M059J (cell line): ENCODE measurements at places on chromosomes 2 and 18.

GRCh38 chr2:222944552-222944951, 83.7 kb downstream of the ACSL3 start:
- peak; percentile 11 for DNase-seq

- DNase-seq, result peak; percentile 64
Measured at GRCh38 chr18:36153203-36153602, 23.5 kb downstream of the ELP2 start.

- DNase-seq, result no peak
Measured at GRCh38 chr2:209547726-209548125, 123.9 kb downstream of the MAP2 start.

- DNase-seq, result no peak
Measured at GRCh38 chr2:145302886-145303285, 783.0 kb upstream of the ZEB2 start.

DNA sequence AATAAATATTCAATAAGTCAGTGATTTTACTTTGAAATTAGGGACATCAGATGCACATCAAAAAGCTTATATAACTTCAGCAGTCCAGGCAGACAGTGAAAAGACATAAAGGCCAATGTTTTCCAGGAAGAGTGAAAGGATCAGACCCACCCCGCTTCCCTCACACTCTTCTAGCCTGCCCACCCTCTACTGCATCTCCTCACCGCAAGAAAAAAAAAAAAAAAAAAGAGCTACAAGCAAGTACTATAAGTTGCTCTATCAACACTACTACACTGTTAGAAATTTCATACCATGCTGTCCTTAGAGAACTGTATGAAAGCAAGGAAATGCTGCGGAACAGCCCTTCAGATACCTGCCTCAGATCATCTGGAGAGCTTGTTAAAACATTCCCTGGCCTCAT, 240.8 kb downstream of the ZEB2 start:
- DNase-seq, result no peak

- DNase-seq, result peak; percentile 85
Measured at GRCh38 chr2:216371721-216372702, at the start of gene MARCHF4. Gene MARCHF4 (minus strand): TSS chr2:216372483. CDS start chr2:216370260, 2,223 bp downstream.

DNA sequence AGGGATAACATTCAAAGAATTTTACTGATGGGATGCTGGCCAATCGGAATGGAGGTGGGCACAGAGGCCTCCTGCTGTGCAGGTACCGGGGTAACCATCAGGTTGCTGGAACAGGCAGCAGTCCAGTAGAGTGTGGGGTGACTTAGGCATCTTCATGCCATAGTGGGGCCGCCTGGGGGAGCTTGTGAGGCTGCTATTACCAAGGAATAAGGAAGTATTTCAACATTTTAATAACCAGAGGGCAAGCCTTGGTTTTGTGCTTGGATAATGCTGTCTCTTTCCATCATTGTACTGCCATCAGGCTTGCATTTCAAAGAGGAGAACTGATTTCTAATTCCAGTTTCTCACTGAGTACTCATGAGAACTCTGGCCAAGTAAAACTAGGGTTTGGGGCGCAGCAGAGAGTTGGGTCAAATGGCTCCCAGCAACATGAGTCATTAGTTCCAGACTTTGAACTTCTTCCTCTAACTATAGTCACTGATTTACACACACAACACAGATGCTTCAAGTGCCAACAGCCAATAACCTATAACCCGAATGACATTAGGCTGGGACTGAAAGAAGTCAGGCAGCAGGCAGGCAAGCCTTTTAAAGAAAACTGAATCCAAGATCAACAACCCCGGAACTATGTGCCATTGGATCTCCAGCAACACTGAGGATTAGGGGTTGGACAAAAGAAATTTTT, 56.1 kb upstream of the FHL2 start:
- peak; percentile 93 for DNase-seq

- no peak for DNase-seq
Measured at GRCh38 chr2:31469648-31470047, 55.1 kb upstream of the XDH start.

GRCh38 chr18:3454365-3455089, 4.6 kb downstream of the TGIF1 start:
- peak; percentile 66 for DNase-seq

DNA sequence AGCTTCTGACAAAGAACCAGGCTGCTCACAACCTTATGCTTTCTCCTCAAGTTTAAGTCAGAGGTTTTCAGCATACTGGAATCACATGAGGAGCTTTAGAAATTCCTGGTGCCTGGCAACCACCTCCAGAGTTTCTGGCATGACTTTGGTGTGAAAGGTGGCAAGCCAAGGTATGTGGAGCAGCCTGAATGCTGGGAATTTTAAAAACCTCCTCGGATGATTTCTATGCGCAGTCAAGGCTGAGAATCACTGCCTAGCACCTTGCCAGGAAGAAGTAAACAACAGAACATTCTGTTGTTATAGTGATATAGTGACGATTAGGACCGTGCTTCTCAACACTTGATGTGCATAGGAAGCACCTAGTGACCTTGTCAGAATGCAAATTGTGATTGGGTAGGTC, 11.7 kb downstream of the CCBE1 start:
- DNase-seq, result peak; percentile 53

GRCh38 chr2:37635504-37636380, 35.7 kb downstream of the CDC42EP3 start:
- DNase-seq, result peak; percentile 87

GRCh38 chr2:218811382-218811781, 20.2 kb downstream of the PRKAG3 start:
- no peak for DNase-seq

GRCh38 chr2:206521612-206522011, 78.3 kb downstream of the ADAM23 start:
- DNase-seq, result no peak

DNA sequence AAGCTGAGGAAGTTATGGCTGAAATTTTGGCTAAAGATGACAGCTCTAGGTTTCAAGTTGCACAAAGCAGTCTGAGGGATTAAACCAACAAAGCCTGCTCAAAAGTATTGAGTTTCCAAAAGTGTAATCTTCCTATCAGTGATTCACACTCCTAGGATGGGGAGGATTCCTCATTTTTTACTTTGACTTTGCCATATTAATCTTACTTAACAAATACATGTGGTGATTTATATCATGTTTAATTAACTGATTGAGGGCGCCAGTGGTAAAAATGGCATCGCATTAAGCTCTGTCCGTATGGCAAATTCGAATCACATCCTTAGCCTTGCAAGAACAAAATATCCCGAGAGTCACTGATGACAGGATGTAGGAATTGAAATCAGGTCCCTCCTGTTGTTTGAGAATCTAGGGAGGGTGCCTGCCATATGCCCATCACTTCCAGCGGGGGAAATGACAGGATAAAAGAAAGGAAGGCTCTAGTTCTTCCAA, 78.1 kb upstream of the ETAA1 start:
- DNase-seq, result peak; percentile 7

DNA sequence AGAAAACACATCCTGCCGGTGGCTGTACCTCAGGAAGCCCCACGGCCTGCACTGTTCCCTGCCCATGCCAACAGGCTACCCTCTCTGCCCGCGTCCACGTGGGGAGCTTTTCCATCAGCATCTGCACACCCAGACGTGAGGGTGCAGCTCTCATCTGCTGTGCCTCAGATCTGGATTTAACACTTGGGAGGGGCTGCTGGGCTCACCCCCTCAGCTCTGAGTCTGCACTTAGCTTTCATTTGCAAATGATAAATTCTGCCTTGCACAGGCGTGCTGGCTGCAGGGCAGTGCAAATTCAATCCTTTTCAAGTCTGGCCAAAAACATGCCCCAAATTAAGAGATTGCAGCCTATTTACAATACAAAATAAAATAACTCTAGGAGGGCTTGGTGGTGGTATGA, 245.7 kb downstream of the TWIST2 start:
- no peak for DNase-seq

DNA sequence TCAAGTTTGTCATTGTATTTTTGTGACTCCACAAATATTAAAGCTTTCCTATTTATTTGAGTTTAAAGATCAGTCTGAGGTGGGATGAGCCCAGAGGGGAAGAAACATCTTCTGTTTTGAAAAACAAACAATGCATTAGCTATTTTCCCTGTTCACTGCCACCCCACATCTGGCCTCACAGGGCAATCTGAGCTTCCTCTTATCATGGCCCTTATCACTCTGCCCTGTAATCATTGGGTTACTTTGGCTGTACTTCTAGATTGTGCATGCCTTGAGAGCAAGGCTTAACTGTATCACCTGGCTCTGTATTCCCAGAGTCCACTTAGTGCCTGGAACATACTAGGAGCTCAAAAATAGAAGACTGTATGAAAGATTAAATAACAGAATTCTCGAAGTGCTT, 241.6 kb upstream of the NT5C1B start:
- DNase-seq, result no peak

GRCh38 chr2:79855264-79856006, 342.6 kb downstream of the CTNNA2 start:
- DNase-seq, result no peak

GRCh38 chr2:188410504-188411235, 119.0 kb downstream of the GULP1 start:
- peak; percentile 90 for DNase-seq

DNA sequence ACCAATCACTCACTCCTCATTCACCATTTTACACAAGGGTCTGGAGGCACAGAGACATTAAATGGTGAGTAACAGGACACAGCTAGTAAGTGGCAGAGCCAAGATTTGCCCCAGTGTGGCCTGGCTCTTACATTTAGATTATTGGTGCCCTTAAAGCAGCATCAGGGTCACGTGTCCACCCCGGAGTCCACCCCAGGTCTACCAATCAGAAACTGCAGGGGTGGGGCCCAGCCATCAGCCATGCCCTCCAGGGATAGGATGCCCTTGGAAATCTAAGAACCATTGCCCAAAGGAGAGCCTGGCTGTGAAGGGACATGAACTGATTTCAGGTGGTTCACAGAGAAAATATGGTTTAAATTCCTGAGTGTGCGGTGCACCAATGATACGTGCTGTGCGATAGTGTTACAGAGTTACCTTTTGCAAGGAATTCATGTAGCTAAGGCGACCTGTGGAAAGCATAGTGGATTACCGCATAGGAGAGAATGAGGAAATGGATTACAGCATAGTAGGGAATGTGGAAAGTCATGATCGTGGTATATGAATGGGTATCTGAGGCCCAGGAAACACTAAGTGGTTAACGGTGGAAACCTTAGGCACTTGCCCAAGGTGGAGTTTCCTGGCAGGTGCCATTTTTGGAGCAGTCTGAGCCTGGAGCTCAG, 17.8 kb downstream of the IGFBP5 start:
- DNase-seq, result peak; percentile 9

- DNase-seq, result peak; percentile 46
Measured at GRCh38 chr2:235634435-235635158, 140.8 kb downstream of the AGAP1 start.

DNA sequence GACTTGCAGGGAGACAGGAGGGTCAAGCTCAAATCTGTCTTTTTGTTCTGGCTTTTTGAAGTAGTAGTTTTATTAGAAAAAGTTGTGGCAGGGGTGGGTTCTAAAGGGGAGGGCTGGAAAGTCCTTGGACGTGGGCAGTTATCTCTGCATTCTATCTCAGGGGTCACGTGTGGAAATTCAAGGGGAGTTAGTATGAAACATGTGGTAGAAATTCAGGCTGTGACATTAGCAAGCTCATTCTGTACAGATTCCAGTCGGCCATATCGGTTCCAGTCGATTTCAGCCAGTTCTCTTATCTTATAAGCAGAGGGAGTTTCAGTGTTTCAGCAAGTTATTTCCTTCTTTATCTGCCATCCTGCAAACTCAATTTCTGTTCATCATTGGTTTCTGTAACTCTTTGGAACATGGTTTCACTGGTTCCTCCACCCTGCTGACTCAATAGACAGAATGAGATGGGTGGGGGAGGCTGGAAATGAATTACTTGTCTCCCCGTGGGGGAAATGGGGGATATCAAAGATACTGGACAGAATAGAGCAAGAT, 53.0 kb downstream of the RAB27B start:
- no peak for DNase-seq

DNA sequence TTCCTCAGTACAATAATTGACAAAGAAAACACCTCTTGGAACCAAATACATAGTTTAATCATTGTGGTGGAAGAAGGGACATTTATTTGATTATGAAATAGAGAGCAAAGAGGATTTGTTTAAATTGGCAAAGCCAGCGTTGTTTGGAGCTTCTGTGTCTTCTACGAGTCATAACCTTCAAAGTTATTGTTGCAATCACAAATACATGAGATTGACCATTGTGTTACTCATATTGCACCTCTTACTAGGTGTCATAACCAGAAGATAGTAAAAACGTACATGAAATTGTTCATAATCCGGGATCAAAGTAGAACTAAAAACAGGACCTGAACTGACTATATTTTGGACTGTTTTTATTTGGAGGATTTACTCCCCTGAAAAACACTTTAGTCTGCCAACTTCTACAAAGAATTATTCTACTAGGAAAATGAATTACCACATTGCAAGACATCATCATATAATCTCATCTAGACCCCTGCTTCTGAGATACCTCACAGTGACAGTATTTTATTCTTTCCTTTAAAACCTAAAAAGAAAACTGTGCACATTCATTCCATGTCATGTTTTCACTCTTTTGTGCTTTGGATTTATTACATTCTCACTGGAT, 151.7 kb upstream of the KLF7 start:
- peak; percentile 24 for DNase-seq

GRCh38 chr2:38791744-38792143, 13.7 kb downstream of the GEMIN6 start:
- DNase-seq, result no peak

DNA sequence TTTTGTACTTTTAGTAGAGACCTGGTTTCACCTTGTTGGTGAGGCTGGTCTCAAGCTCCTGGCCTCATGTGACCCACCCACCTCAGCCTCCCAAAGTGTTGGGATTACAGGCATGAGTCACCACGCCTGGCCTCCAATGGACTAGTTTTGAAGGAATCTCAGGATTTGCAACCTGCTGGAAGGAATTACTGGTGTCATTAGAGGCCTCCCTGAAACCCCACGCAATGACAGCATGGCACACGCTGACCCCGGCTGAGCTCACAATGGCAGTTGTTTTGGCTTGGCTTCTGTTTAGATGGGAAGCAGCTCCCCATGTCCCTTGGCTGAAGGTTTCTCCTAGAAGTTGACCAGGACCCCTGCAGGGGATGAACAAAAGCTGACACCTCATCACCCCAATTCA, 23.1 kb upstream of the COPS8 start:
- peak; percentile 55 for DNase-seq

GRCh38 chr18:9506046-9506792, 30.9 kb downstream of the RALBP1 start:
- peak; percentile 53 for DNase-seq

DNA sequence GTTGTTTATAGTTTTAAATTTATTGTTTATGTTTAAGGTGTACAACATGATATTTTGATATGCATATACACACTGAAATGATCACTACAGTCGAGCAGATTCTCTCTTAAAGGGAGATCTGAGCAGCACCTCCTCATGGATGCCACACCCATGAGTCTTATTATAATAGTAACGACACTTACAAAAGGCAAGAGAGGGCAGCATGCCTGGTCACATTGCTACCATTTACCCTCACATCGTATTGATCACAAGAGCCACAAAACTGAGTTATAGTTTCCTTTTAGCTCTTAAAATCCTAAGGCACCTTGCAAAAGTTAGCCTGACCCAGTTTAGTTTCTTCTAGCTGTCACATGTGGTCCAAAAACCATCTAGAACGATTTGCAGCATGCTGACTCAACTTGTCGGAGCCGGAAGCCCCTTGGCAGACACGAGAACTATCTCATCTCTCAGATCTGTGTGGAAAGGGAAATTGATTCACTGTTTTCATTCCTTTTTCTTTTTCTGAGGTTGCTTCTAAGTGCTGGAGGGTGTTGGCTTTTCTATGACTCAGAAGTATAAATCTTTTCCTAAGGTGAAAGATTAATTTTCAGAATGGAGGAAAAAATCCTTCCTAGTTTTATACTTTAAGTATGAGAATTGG, 85.3 kb downstream of the CDC42EP3 start:
- DNase-seq, result peak; percentile 95
